ENCODE measurements at places on chromosomes 16 and 17.

- DNase-seq: no peak
These were observed 30.0 kb downstream of the WFDC1 start for GRCh38 chr16:84324434-84325262.

- no peak for DNase-seq
These were observed 33.5 kb downstream of the ABCC6 start for GRCh38 chr16:16189842-16190241.

GRCh38 chr17:1959871-1960544, 65.1 kb downstream of the RTN4RL1 start:
- no peak for DNase-seq

DNA sequence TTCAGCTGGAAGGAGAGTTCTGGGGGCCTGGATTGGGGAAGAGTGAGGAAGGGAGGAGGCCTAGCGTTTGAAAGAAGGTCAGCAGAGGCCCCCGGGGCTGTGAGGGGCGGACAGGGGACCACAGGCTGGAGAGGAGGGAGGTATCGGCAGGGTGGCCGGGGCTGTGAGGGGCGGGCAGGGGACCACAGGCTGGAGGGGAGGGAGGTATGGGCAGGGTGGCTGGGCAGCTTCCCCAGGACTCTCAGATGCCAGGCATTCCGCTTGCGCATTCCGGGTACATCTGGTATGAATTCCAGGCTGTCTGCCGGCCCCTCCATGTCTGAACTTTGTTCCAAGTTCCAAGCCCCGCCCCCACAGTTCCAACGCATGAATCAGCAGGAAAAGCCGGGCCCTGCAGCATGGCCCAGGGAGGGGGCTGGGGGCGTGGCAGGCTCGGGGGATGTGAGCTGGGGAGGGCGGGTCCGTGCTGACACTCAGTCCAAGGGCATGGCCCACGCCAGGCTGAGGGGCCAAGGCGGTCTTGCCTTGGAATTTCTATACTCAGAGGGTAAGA, 4.3 kb upstream of the TLCD2 start:
- peak; percentile 32 for DNase-seq

DNA sequence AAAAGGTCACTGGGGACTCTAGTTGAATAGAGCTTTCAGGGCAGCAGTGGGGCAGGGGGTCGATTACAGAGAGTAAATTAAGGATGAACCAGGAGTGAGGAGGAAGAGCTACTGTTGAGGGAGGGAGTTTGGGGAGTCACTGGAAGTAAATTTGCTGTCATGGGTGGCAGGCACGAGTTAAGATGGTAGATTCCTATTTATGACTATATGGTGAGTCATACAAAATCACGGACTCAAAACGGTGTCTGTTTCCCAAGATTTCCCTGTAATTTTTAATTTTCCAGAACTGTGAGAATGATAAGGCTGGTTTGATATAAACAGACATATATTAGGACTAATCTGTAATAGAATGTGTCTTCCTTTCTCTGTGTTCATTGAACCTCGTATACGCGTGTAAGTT, 287.6 kb upstream of the GOT2 start:
- no peak for DNase-seq

DNA sequence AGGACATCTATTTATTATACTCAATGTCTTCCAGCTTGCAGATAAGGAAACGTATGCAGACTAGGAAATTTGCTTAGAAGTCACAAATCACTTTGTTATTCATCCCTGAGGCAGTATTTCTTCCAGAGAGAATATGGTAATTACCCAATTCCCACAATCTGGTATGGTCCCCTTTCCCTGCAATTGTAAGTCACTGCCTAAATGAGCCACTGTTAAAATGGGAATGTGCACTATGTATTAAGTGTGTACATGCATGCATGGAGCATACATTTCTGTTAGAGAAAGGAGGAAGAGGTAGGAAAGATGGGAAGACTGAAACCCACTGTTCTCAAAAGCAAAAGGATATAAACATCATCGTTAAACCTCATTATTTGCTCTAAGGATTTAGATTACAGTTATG, 10.0 kb downstream of the NUFIP2 start:
- DNase-seq: no peak
